ENCODE measurements at places on chromosomes 4 and X.

DNA sequence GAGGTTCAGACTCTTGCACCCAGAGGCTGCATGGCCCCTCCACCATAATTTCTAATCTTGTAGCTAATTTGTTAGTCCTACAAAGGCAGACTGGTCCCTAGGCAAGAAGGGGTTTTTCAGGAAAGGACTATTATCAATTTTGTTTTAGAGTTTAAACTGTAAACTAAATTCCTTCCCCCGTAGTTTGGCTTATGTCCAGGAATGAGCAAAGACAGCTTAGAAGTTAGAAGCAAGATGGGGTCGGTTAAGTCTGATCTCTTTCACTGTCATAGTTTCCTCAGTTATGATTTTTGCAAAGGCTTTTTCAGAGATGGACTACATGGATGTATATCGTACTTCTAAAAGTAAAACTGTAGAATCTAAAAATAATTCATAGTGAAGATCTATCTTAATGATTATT is 258.1 kb upstream of the IL1RAPL1 start:
- DNase-seq: no peak

- no peak for DNase-seq
Observed at GRCh38 chr4:127449449-127449848, 183.3 kb upstream of the INTU start.

GRCh38 chrX:17465201-17465600 is 90.2 kb downstream of the NHS start:
- no peak for DNase-seq

DNA sequence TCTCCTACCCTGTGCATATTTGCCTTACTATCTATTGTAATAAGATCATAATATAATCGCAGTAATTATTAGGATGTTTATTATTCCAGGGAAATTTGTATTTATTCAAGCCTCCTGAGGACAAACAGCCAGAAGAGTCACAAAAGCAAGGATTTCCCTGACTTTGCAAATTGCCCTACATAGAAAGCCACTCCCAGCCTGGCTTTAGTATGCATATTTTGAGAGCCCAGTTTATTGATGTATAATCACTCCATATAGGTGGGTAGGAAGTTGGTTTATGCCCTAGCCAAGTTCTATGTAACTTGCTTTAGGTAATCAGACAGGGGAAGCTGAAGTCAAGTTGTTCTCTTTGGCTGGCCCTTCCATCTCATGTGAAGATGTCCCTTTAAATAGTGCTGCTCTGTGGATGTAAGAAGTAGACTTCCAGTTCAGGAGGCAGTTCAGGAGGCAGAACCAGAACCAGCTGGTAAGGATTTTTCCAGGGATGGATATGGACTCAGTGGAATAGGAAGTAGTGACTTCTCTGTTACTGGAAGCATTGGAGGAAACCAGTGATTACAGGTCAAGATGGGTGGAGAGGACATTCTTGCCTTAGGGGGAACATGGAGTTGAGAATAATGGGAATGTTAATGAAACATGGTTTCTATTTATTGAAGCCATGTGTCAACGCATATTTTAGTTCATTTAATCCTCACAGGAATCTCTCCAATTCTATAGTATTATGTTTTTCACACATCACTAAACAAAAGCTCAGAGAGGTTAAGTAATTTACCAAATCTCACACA is 70.5 kb upstream of the KIT start:
- DNase-seq: no peak

DNA sequence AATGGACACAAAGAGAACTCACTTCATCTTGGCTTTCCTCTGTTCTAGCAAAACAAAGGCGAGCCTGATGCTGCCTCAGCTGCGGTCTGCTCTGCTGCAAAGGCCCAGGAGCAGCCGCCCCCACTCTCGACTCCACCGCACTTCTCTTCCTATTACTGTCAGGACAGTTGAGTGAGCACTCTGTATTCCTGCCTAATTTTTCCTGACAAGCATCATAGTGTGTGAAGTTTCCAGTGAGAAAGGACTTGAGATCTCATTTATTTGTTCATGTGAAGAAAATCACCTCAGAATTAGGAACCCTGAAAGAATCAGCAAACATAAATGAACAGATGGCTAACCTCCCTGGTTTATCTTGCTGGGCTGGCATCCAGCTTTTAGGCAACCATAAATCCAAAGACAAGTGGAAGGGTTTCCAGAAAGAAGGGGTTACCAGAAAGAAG is 15.6 kb downstream of the SCARB2 start:
- DNase-seq: no peak

DNA sequence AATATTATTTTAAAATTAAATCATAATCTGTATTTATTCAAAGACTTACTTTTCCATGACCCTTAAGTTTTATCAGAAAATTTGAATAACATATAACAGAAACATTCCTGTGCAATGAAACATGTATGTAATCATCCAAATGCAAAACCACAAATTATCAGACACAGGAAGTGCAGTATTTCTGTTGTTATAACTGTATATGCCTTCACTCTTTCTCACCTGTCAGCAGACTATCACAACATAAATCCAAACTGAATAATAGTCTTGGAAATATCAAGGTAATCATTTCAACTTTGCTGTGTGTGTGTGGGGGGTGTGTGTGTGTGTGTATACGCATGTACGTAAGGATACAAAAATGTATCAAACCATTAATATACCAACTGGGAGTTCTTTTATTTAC is 285.9 kb downstream of the SLC7A11 start:
- no peak for DNase-seq

DNA sequence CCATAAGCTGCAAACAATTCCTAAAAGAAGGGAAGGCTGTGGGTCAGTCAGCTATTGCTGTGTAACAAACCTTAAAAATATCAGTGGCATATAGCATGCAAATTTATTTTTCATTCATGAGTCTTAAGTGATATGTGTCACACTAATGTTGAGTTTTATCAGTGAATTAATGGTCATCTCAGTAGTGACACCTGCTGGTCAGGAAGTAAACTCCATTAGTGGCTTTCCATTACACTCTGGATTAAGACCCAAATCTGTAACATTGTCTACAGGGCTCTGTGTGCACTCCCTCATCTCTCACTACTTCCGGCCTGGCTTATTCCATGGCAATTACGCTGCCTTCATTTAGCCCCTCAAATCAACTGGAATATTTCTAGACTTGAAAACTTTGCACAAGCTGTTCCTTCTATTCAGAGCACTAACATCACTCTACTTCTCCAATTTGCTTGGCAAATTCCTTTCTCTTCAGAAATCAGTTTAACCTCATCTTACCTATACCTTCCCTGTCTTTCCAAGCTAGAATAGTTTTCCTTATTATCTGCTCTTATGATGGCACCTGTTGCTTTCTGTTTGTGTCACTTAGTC is 217.3 kb upstream of the TAPT1 start:
- DNase-seq: no peak

- DNase-seq: no peak
Observed at GRCh38 chr4:33465565-33465964, 2745.4 kb downstream of the PCDH7 start.

DNA sequence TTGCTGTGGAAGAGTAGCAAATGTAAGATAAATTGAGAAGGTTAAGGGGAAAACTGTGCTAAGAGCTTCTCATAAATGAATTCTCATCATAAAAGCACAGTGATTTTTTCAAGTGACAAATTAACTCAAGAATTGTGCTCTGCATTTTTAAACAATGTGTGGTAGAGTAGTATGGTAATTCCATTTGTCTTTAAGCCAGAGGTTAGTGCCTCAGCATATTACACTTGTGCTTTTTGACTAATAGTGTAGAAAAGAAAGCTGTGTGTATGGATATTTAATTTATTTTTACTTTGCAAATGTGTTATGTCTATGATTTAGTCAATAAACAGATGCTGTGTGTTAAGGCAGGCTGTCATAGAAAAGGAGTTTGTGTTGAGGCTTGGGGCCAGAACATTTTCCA is 61.0 kb downstream of the FHIP1A start:
- no peak for DNase-seq

- DNase-seq: no peak
Observed at GRCh38 chrX:15815779-15816437, 25.6 kb downstream of the ZRSR2 start.

DNA sequence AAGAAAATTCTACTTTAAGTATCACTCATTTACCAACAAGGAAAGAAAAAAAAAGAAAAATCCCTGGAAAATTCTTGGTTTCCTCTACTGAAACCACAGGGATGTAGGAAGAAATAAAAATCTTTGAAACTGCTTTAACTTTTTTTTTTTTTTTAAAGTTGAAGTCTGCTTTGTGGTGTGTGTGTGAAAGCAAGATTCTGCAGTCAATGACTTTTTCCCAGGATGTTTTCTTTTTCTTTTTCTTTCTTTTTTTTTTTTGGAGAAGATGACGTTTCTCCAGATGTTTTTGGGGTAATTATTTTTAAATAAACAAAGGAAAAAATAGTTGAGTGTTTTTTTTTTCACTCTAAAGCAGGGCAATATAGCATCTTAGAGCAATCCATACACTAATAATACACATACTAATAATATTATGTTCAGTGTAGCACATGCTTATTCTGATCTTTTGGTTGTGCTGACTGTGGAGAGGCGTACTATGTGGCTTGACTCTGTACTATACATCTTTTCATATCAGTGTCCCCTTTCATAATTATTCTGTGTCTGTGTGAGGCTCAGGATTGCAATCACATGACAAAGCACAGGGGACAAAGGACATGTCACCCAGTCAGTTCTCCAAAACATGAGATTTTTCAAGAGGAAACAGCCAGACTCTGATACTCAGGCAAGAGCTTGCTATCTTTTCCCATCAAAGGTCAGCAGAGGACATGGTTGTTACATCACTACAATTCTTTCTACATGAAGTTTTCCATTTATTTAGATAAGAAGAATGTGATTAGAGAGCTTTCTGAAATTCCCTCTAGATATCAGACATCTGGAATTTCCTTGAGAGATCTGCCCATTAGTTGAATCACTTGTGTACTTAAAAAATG is 111.0 kb downstream of the PDE5A start:
- no peak for DNase-seq

DNA sequence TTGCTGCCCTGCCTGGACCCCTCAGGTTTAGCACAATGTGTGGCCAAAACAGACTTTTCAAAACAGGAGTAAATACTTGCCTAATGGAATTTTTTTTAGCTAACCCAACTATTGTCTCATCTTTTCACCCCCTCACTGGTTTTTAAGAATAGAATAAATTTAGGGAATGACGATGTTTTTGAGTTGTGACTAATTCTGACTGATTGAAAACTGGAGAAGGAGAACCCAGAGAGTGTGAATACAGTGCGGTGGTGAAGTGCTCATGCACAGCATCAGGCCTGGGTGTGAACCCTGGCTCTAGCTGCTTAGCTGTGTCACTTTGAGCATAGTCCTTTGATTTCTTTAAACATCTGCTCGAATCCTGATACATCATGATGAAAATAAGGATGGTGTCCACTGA is 10.5 kb downstream of the ANTXR2 start:
- DNase-seq: no peak

GRCh38 chr4:153785910-153786721 is 2.8 kb downstream of the SFRP2 start:
- no peak for DNase-seq

DNA sequence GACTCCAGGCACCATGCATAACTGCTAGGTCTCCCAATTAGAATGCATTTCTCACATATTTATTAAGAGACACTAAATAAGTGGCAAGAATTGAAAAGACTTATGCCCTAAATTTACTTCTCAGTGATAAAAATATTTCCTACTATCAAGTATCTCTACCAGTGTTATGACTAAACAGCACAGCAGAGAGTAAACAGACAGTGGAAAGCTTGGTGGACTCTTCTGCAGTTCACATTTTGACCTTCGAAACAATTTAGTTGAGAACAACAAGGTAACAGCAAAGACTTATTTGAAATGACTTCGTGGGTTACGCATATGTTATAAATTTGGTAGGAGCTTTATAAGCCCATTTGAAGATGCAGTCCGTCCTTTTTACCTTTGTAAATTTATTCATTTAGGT is 16.3 kb upstream of the MAML3 start:
- no peak for DNase-seq

- no peak for DNase-seq
Observed at GRCh38 chrX:107673431-107673830, 45.1 kb downstream of the PRPS1 start.

DNA sequence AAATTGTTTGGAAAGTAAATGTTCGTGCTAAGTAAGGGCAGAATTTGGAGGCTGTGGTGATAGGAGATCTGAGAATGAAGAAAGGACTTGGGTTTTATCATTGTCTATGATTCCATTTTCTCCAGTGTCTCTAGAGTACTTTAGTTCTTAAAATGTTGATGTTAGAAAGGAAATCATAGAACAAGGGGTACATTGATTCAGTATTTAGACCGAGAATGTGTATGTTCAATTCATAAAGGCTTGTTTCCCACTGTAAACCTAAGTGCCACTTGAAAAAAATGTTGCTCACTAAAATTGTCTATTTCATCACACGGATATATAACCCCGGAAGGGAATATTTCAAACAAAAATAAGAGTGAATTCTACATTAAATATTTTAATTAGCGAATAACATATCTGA is 159.3 kb upstream of the ETNPPL start:
- no peak for DNase-seq

- DNase-seq: no peak
Observed at GRCh38 chr4:112726041-112726440, 89.1 kb downstream of the LARP7 start.

GRCh38 chr4:164536814-164537213 is 217.1 kb upstream of the SMIM31 start:
- DNase-seq: no peak

- no peak for DNase-seq
Observed at GRCh38 chr4:131054489-131055019, 1958.6 kb downstream of the C4orf33 start.

GRCh38 chr4:6960154-6960553 is 50.5 kb downstream of the TBC1D14 start:
- no peak for DNase-seq

DNA sequence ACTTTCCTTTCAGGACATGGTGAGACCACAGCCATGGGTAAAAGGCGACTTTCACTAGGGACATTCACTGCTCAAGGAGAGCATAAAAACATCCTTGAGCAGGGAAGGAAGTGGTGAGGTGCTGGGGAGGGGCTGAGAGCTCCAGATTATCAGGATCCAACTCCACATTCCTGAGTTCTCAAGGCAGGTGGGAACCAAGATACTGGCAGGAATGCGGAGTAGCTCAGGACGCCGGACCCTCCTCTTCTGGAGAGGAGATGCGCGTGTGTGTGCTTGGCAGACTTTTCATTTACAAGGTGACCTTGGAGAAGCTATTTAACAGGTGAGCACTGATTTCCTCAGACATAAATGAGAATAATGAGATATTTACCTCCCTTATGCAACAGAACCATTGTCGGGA is 41.3 kb upstream of the TXK start:
- DNase-seq: no peak

DNA sequence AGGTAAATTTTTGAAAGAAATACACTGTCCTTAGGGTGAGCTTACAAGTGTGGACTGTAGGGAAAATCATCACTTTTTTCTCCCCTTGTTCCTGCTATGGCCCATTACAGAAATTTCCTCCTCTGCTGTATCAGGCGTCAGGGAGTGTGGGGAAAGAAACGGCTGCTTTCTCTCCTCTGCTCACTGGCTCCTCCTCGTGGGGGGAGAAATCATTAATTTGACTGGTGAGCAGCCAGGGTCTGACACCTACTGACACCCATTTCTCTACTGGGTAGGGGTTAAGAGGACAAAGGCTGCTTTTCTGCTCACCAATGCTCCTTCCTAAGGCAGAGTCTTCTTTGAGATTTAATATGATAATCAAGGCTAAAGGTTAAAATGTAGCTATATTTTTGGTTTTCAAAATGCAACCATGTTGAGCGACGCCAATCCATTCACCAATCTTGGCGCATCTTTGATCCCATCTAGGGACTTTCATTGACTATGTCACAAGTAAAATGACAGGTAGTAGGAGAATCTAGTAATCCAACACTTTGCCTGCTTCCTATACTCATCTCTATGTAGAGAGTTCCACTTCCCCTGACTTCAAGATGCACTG is 25.1 kb downstream of the SETD7 start:
- DNase-seq: peak; percentile 7

GRCh38 chr4:149999485-150000074 is 78.7 kb upstream of the DCLK2 start:
- DNase-seq: no peak

Measured in stimulated activated CD4-positive, alpha-beta T cell treated with anti-CD3 and anti-CD28 coated beads, TNF-alpha, amount 100 ng/mL, for 4 hours (primary cell).